Stimulated activated CD8-positive, alpha-beta memory T cell treated with anti-CD3 and anti-CD28 coated beads, Interleukin-2, amount 100 ng/mL, for 48 hours (primary cell): ENCODE measurements at places on chromosomes 3 and 15.

DNA sequence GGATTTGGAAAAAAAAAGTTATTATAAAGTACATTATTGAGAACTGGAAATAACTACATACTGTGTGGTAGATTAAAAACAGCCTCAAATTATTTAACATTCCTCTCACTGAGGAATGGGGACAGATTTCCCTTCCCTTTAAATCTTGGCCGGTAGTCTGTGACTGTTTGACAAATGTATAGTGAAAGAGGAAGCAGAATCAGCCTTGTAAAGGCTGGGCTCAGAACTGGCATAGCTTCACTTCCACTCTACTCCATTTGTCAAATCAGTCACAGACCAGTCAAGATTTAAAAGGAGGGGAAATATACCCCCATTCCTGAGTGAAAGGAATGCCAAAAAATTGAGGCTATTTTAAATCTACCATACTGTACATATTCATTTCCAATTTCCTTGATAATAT, 18.2 kb upstream of the B4GALT4 start:
- no peak for DNase-seq

DNA sequence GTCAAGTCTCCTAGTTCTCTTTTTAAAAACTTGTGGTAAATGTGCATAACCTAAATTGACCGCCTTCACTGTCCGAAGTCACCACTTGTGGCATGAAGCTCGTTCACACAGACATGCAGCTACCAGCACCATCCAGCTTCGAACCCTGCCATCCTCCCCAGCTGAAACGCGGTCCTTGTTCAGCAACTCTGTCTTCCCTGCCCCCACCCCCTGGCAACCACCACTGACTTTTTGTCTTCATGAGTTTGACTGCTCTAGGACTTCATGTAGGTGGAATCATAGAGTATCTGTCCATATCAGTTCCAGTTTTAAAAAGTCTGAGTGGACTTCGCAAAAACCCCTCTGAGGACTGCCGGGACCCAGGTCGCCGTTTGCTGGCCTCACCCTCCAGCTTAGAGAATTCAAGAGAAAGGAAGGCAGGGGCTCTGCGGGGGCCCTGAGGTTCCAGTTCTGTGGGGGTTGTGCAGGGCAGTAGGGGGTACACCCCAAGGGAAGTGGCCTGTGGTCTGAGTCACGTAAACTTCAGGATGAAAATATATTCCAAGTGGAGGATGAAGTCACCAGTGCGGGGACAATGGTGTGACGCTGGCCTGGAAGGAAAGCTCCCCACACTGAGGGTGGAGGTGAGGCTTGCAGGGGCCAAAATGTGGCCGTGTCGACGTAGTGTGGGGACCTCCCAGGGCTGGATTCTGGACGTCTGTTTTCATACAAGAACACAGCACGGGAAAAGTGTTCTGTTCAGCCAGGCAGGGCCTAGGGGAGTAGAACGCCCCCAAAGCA, 67.6 kb downstream of the ABTB1 start:
- DNase-seq: no peak

- peak; percentile 2 for DNase-seq
These were observed 49.4 kb downstream of the MYZAP start for GRCh38 chr15:57640930-57641682.

GRCh38 chr3:150331978-150332568, 76.0 kb upstream of the TSC22D2 start:
- DNase-seq: no peak

GRCh38 chr3:112327371-112327951, 5.5 kb upstream of the CD200 start:
- DNase-seq: no peak

DNA sequence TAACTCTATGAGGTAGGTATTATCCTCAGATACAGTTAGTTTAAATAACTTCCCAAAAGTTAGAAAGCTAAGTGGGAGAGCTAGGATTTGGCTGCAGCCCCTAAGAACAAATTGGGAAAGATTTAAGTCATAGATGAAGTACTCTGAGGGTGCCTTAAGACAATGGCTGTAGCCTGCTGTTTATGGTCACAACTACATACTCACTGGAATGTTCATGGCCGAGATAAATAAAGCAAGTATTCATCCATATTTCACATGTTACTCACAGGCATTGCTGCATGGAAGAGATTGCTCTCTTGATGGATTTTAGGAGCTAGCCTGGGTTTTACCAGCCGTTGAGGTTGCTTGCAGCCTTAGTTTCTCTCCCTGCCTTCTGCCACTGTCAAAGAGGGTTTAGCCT, 145.0 kb downstream of the CMSS1 start:
- no peak for DNase-seq

DNA sequence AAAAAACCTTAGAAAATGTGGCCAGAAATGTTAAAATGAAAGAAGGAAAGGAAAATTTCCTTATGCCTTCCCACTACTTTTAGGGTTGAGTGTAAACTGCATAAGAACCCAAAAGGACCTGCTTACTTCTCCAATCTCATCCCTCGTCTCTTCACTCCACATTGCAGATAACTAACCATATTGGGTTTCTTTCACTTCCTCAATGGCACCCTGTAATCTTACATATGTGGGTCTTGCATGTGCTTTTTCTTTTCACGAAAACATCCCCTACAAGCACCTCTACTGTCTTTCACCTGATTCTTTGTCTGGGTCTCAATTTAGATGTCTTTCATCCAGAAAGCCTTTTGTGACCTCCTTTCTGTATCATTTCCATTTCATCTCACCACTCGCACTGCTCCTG, 23.1 kb downstream of the EOMES start:
- no peak for DNase-seq

DNA sequence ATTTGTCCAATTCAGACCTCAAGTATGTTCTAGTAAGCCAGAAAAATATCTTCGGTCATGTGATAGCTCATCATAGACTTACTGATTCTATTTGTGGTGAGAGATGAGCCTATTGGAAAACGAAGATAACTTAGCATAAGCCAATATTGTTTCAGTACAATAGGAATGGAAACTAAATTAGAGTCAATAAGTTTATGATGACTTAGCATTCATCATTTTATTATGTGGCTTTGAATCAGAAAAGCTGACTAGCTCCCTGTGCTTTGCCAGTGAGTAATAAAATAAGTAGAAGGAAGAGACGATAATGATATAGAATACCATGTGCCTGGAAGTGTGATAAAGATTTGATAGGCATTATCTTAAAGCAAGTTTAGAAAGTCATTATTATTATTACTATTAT, 605.6 kb downstream of the AGBL1 start:
- DNase-seq: no peak

DNA sequence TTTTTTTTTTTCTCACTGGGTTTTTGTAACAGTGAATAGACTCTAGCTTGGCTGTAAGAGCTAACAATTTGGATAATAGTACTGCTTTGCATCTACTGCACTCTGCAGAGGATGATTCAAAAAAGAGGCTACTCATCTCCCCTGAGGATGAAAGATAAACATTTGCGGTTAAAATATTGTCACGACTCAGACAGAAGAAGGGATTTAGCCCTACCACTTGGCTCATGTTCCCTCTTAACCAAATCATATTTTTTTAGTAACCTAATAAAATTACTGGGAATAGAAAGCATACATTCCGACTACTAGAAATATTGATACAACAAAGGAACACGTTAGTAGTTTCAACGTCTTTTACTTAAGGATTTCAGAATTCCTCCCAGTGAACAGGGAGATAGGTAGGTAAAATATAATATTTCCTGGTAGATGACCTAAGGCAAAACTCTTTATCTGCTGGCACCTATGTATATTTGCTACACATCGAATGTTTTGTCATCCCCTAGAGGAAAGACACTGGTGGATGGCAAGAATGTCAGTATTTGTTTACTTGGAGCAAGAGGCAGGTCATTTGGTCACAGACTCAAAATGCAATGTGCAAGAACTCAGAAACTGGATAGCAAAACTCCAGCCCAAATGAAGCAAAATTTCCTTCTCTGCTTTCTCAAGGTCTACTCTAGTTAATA, 110.8 kb downstream of the GREM1 start:
- no peak for DNase-seq

DNA sequence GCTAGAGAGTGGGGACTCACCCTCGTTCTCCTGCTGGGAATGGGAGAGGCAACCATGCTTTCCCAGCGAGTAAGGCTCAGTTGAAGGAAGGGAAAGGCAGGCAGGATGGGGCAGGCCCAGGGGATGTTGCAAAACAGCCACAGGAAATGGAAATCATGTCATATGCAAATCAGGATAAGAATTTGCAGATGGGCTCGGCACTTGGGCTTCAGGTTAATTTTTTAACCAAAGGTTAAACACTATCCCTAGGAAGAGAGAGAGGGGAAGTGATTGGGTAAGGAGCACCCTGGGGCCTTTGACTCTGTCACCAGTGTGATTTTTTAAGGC, 14.6 kb upstream of the PLA2G4E start:
- no peak for DNase-seq

- no peak for DNase-seq
These were observed 5.0 kb downstream of the MASP1 start for GRCh38 chr3:187286467-187287059.

- DNase-seq: no peak
These were observed 154.5 kb upstream of the NSMCE3 start for GRCh38 chr15:29424118-29424517.

- DNase-seq: no peak
These were observed 439.4 kb downstream of the C3orf38 start for GRCh38 chr3:88589138-88589537.

- DNase-seq: no peak
These were observed 115.6 kb downstream of the GSK3B start for GRCh38 chr3:119978554-119979208.

GRCh38 chr3:52791366-52791765, 3.2 kb upstream of the ITIH3 start:
- no peak for DNase-seq

GRCh38 chr15:83733206-83733605, 79.3 kb downstream of the ADAMTSL3 start:
- DNase-seq: no peak

- DNase-seq: no peak
These were observed 154.4 kb downstream of the TUSC7 start for GRCh38 chr3:116863822-116864589.

GRCh38 chr3:191051037-191051436, 148.0 kb upstream of the OSTN start:
- no peak for DNase-seq
